ENCODE measurements at places on chromosomes 4 and X. TPM values are rescaled to one million over a fixed set of nuclear protein-coding genes. Genes with fewer than 3 reads are reported as not detected.

DNA sequence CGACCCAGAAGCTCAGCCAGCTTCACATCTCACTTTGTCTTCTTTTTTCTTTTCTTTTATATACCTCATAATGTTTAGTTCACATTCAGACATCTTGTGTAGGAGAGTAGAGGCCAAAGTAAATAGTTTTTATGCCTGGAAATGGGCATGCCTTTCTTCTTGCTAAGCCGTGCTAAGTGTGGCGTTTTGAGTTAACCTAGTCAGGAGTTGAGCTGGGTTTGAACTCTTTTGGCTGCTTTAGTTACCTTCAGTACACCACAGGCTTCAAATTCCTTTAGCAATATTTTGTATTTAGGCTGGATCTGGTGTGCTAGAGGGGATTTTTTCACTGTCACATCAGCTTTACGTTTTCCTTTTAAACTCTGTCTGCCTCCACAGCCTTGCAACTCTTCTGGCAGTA is 300.8 kb downstream of the ZNF674 start:
- DNase-seq, result no peak

ODAPH gene
- total RNA-seq, result not detected

DNA sequence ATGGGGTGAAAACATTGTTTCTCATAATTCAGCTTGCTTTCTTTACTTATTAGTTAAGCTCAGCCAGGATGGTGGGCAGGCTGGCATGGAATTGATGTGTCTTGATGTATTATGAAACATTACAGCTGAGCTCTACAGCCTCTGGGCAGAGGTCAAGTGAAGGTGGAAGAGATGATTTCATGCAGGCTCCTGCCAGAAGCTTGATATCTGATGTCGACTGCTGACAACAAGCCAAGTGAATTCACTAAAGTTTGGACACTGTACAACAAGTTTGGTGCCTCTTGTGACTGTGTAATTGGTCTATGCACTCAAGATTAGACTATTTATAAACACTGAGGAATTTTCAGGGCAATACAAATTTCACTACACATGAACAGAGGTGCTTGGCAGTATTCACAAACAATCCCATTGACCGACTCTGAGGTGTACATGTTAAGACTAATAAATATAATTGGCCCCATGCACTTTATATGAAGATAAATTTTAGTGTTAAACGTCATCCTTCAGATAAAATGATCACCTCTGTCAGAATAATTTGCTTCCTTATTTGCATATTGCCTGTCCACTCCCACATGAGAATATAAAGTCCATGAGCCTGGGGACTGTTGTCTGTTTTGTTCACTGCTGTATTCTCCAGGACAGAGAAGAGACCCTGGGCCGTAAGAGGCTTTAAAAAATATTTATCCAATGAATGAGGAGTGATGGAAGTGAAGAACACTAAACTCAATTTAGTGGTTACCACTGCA is 612.2 kb downstream of the IQCM start:
- no peak for DNase-seq

GRCh38 chrX:50798783-50799182 is 15.2 kb downstream of the SHROOM4 start:
- DNase-seq, result no peak

DNA sequence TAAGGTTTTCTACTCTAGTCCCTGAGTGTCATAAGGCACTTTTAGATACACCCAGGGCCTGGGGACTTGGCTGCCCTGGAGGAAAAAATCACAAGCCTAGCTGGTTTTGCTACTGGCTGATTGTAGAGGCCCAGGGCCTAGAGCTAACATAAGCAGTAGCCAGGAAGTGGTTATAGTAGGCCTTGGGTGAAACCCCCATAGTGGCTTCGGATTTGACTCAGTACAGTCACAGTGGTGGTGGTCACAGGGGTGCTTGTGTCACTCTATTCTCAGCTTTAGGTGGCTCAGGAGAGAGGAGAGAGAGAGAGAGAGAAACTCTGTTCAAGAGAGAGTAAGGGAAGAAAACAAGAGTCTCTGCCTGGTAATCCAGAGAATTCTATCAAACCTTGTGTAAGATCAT is 194.5 kb upstream of the EDA2R start:
- DNase-seq, result no peak

DNA sequence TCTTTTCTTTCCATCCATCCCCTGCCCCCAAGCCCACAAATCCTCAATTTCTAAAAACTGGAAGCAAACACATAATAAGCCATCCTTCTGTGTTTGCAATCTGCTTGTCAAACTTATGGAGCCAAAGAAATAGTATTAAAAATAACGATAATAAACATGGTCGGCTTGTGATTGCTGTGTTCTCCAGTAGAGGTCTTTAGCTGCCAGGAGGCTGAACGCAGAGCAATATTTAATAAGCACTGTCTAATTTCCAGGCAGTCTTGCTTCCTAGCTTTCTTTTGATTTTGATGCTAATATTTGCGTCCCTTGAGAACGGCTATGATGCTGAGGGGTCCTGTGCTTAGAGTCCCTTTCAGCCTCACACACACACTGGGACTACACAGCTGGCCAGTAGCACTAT is 3.2 kb upstream of the HELT start:
- no peak for DNase-seq

- DNase-seq, result no peak
Measured at GRCh38 chr4:98283219-98284189, 22.3 kb downstream of the RAP1GDS1 start.

CDX4 gene
- not detected for total RNA-seq

GC gene
- not detected for total RNA-seq
